ENCODE measurements at places on chromosomes 1 and 21.

GRCh38 chr1:7262611-7263010, 477.4 kb downstream of the CAMTA1 start:
- no peak for DNase-seq

DNA sequence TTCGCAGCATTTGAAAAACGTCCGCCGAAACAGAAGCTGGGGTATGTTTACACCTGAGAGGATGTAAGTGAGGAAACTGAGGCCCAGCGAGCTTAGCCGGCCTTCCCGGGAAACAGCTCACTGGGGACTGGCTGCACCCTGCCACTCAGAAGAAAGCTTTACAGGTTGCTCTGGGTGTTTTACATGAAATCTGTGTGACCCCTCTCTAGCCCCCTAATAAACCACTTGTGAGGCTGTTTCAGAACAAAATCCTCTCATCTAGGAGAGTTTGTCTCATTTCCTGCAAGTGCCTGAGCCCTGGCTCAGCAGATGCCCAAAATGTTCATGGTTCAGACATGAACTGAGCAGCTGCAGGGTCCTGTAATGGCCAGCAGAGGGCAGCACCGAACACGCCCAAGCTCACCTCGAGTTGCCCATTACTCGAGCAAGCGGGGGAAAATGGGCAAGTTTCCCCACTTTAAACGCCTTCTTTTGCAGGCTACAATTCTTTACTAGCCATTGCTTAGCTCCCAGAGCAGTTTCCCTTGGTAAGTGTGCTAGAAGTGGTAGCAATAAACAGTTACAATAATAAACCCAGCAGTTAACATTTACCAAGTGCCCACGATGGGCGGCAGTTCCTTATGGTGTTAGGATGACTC, 76.4 kb downstream of the FHAD1 start:
- DNase-seq = peak; percentile 84

GRCh38 chr1:158681606-158682005, 4.9 kb downstream of the SPTA1 start:
- no peak for DNase-seq

DNA sequence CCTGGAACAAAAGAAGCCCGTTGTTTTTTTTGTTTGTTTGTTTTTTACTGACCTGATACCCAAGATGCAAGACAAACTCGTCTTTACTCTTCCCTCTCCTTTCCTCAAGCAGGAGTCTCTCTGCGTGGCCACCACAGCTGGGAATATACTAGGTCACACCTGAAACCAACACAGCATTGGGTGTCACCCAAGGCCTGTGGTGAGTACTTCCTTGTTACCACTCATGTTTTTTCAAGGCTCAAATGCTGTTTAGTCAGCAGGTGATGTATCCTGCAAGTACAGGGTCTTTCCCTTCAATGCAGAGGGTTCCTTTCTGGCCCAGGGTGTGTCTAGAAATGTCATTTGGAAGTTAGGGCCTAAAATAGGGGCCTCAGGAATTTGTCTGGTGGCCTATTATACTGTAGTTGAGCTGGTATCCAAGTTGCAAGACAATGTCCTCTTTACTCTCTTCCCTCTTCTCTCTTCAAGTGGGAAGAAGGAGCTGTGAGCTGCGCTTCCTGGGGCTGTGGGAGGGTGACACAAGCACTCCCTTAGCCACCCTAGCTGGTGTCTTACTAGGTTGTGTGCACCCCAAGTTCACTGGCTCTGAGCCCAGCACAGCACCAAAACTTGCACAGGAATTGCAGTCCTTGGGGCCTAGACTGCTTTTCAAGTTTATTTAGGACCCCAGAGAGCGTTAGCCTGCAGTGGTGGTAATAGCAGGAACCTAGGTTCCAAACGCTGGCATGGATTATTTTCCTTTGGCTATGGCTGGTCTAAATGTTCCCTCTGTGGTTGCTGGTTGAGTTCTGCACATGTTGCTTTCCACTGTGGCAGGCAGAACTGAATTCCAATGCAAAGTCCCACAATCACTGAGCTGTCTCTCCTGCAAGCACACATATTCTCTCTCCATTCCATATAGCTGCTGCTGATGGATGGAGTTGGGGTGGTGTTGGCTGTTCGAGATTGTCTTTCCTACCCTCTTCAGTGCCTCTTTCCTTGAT, 91.4 kb upstream of the LYPLAL1 start:
- DNase-seq = no peak

- no peak for DNase-seq
Observed at GRCh38 chr1:19032701-19033514, 76.4 kb upstream of the IFFO2 start.

Data from GM13977 (cell line).